GM10248 (cell line): ENCODE measurements at places on chromosomes 3 and 15.
A peak's percentile ranks its signal among the peaks of the same experiment; 100 is the strongest.

DNA sequence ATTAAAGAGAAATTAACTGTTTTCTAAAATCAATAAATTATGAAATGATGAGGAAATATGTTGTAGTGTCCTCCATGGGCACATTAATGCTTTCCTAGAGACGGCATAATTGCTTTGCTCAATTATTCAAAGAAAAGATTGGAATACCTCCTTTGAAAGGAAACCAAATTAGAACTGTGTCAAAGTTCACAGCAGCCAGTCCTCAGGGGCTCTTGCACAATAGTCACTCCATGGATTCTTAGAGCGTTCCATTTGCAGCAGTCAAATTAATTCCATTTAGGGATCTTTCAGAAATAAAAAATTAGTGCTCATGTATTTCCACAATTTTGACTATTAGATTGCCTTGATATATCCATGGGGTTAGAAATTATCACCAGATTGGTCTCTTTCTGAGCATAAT, 841.6 kb upstream of the DPPA4 start:
- no peak for DNase-seq

DNA sequence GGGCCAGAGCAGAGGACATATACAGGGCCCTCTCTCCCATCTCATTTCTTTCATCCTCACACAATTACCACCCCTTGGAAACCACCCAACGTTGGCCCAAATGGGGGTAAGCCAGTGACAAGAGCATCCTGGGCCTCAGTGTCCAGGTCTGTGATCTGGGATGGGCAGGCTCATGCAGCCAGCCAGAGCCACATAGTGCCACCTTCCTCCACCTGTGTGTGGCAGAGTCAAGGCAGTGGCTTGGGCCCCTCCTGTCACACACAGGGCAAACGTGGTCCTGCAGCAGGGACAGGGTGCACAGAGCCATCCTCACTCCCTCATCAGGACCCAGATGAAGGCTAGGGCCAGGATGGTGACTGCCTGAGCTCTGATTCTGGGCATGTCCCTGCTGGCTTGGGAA, 2.3 kb upstream of the MYL3 start:
- DNase-seq = no peak

- no peak for DNase-seq
Observed at GRCh38 chr3:130950641-130951040, 56.8 kb downstream of the ATP2C1 start.

- no peak for DNase-seq
Observed at GRCh38 chr15:48381861-48382260, 50.6 kb downstream of the DUT start.

DNA sequence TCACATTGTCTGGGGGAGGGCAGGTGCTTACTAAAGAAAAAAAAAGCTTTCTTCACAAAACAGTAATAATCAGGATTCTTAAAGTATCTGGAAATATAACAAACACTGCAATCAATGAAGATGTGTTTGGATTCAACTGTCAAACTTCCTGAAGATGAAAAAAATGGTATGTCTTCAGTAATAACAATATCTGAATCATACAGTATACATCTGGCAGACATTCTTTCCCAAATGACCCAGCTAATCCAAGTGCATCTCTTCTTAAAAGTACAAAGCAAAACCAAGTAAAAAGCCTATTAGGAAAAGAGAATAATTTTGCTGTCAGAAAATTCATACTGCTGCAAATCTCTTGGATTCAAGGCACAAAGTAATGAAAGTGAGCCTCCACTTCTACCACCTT, 145.0 kb upstream of the MCTP2 start:
- DNase-seq = no peak

DNA sequence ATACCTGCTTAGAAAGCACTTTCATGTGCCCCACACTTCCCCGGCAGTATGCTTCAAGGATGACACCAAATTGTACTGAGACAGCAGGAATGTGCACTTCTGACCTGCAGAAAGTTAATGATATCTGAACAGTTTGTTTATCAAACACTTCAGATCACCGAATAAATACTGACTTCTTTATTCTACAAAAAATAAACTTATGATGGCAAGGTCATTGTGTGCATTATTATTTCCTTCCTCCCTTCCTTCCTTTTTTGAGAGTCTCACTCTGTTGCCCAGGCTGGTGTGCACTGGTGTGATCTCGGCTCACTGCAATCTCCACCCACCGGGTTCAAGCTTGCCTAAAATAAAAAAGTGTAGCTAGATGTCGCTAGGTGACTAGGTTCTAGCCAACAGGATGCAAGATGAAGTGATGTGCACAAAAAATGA, 80.3 kb downstream of the FAIM start:
- no peak for DNase-seq

- no peak for DNase-seq
Observed at GRCh38 chr3:40070816-40071215, 238.7 kb upstream of the EIF1B start.

DNA sequence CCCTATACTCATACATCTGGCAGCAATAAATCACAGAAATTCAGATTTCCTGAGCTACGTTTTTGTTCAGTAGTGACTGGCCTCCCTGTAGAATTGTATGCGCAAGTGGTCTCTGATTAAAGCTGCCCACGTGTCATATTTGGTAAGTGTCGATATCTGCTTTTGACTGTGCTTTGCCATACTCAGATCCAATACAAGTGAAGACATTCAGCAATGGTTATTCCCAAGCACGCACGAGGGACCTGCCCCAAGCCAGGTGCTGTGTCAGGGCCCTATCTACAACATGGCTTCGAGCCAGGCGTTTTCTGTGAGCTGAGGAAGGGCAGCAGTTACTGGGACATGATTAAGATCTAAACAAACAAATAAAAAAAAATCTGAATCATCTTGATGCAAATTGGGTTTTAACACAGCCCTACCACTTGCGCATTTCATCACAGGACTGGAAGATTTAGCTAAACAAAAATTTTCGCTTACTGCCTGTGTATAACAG, 47.2 kb upstream of the ICE2 start:
- DNase-seq = no peak

DNA sequence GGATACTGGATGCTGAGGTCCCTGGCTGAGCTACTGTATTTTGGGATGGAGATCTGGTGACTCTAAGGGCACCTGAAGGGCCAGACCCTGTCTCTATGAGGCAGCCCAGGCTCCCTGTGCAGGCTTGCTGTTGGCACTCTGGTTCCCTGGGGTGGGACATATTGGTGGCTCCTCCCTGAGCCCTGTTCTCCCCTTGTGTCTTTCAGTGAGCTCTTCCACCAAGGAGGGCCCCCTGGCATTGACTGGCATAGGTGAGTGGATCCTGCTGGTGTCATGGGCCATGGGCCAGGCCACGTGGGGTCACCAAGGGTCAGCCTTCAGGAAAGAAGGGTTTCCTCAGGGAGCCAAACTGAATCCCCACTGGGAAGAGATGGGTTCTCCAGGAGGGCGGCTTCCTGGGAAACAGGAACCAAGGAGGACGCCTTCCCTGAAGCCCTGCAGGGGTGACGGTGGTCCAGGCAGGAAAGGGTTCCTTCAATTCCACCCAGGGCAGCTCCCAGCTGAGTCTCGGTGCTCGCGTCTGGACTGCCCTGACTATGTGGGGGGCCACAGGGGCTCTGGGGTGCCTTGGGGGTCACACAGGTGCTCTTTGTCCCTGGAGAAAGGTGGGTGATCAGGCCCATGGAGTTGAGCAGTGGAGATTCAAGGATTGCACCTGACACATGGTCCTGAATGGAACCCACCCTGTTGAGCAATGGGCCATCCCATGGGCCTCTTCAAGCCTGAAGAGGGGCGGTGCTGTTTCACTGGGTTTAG, 220.4 kb downstream of the SNRPN start:
- no peak for DNase-seq

GRCh38 chr3:14303336-14304100, 98.9 kb upstream of the SLC6A6 start:
- DNase-seq = no peak

DNA sequence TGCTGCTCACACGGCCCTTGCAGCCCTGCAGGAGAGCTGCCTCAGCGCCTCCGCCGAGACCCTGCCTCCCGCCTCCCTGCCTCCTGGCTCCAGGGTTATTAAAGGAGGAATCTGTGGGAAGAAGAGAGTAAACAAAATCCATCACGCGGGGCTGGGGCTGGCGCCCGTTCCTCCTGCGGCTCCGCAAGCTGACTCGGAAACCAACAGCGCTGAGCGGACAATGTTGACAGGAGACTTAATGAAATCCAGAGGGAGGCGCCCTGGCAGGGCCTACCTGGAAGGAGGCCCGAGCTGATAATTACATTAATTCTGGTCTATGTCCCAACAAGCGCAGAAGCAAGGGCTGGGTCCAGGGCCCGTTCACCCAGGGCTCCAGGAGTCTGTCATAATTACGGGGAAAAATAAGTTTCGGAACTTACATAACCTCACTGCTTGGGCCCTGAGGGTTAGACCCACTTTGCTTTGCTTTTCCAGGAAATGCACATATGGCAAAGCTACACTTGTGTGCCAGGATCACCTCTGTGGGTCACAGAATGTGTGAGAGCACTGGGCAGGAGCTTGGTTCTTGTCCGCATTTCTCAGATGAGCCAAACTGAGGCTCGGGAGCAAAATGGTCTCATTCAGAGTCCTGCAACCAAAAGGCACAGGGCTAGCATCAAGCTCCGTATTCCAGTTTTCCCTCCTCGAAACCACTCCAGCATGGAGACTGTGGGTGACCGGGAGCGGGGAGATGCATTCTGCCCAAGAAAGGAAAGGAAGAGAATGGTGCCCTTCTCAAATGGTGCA, 43.8 kb upstream of the SLC6A6 start:
- no peak for DNase-seq

GRCh38 chr3:171145798-171146197, 119.3 kb upstream of the SLC2A2 start:
- no peak for DNase-seq

- no peak for DNase-seq
Observed at GRCh38 chr3:46228260-46229242, 13.7 kb upstream of the CCR3 start.

DNA sequence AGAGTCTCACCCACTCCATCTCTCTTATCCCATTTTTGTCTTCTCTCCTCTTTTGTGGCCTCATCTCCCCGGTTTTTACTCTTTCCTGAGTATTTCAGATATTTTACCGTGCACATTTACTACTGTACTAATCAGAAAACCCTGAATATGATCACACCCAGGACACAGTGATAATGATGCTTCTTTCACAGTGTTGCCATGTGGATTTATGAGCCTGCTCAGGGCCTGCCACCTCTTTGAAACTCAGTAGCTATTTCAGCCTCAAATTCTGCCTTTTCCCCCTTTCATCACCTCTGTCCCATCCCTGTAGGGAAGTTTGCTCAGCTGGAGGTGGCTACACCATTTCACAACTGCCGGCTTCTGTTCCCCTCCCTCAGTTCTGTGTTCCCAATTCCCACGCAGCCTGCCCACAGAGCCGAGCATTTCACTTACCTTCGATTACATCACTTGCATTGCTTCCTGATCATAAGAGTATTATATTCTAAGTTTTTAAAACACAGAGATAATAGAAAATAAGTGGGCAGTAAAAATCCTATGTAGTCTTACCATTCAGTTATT, 33.2 kb downstream of the ARNT2 start:
- no peak for DNase-seq

GRCh38 chr15:90594301-90594738, 64.6 kb downstream of the CRTC3 start:
- no peak for DNase-seq

DNA sequence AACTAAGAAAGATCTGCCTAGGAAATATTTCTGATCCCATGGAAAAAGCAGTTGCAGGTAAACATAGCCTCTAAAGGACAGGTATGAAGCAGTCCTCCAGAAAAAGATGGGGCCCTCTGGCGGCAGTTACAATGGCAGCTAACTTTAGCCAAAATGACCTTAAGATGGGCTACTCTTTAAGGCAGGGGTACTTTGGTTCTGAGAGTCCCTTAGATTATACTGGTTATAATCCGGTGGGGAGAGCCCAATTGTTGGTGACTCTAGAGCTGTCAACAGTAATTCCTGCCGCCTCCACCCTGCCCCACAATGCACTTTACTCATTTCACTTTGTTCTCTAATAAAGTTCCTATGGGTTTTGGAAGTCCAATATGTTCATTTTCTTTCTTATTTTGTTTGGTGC, 412.8 kb upstream of the WNT5A start:
- DNase-seq = peak; percentile 8

DNA sequence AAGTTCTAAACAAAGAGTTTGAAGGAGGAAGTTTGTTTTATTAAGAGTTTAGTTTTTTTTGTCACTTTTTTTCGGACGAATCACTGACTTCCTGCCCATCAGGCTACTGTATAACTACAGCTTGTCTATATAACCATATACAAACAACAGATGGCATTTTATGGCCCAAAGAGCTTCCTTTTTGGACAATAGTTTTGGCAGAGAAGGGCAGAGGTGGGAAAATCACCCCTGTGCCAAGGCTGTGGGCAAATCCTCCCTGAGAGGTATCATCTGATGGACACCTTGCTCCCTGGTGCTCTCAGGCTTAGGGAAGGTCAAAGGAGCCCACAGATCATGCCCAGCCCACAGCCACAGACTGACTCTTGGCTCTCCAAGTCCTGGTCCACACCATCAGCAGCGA, 113.4 kb downstream of the OXNAD1 start:
- no peak for DNase-seq

DNA sequence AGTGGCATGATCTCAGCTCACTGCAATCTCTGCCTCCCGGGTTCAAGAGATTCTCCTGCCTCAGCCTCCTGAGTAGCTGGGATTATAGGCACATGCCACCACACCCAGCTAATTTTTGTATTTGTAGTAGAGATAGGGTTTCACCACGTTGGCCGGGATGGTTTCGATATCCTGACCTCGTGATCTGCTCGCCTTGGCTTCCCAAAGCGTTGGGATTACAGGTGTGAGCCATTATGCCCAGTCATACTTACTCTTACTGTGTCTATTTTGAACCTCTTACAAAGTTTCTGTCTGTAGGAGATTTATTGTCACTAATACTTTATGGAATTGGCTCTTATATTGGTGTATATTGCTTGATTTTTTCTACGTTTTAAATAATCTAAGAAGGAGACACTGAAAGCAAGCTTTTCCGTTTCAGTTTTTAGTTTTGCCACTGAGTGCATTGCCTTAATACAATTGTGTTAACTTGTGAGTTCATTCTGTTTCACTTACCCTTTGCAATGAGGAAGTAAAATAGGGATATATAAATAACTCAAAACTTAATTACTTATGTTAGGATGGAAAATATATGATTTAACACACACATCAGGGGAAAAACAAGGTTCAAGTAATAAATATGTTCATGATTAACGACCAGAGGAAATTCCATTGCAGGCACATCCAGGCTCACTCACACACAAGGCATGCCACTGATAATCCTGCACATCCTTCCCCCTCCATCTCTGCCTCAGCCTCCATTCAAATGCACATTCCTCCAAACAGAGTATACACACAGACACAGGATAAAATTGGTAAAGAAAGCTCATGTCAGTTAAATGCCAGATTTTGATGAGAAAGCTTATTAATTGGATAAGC, 279.3 kb upstream of the RASGRP1 start:
- DNase-seq = no peak

- no peak for DNase-seq
Observed at GRCh38 chr3:52407779-52408178, 37.1 kb downstream of the SEMA3G start.

- no peak for DNase-seq
Observed at GRCh38 chr3:101780661-101781060, 1.6 kb downstream of the NXPE3 start.

- DNase-seq = no peak
Observed at GRCh38 chr3:140258222-140258724, 323.3 kb downstream of the CLSTN2 start.
